ENCODE measurements at places on chromosomes 2 and 18.

- DNase-seq, result no peak
These were observed 707 bp upstream of the SERPINB7 start for GRCh38 chr18:63774511-63774910.

DNA sequence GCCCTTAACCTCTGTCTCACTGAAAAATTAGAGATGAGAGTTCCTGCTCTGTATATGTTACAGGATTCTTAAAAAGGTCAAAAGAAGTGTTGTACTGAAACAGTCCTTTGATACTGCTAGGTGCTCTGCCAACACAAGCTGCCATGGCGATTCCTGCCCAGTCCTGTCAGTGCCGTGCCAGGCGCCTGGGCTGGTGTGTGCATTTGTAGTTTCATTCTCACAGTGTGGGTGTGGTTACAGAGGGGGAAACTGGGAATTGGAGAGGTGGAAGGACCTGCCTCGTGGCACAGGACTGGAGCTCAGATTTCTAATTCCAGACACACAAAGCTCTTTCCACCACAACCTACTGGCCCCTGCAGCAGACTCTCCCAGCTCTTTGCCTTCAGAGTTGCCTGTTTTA is 122.3 kb upstream of the RAB6C start:
- DNase-seq, result no peak

DNA sequence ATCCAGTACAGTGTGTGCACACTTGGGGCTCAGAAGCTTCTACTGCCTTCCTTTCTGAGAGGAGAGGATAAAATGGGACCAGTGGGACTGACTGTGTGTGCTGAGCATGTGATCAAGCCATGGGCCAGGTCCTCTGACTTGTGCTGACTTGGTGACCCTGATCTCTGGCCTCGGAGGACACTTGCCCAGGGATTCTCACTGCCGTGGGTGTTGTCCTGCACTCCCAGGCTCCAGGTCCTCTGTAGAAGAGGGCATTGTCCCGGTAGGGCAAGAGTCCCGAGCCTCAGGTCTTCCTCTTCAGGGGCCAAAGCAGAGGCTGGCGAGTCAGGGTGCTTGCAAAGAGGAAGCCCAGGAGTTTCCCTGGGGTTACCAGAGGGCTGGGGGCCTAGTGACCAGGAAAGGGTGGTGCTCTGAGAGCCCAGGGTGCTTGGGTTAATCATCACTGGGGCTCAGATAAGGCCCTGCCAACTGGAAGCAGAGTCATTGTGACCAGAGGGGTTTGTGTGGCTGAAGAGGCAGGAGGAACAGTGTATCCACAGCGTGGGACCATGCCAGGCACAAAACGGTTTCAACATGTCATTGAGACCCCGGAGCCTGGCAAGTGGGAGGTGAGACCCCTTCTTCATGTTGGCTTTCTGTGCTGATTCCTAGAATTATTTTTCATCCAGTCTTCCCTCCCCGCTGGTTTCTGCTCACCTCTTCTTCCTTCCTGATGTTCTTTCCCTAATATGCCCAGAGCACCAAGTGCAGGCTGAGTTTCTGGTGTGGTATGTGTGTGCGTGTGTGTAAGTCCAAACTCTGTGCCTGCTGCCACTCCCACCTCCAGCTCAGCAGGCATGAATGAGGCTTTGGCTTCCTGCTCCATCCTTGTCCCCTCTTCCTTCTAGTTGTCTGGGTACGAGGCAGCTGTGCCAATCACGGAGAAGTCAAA is at the start of gene GCKR:
Gene GCKR, plus strand, starts transcription at position 483 of the 931 bp plus-strand sequence. Its CDS starts 66 bp downstream, at position 549.
- DNase-seq, result no peak

GRCh38 chr2:200585730-200586643 is at the start of gene AOX1:
TSS of gene AOX1 (plus strand) at chr2:200586014. CDS start at chr2:200586109, 95 bp downstream.
- no peak for DNase-seq

DNA sequence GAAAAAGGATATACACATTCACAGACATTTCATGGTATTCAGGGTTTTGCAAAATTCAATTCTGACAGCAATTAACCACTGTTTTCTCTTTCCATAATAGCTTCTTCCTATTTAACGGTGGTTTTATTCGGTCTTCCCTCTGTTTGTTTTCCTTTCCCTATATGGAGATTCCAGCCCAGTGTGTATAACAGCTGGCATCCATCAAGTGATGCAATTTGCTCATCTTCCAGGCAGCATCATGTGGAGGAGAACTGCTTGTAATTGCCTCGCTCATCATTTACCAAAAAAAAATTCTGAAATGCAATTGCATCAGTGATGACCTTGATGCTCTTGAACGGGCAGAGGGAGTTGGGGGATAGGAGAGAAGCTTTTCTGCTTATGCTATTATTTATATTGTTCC is 165.9 kb upstream of the PGAP1 start:
- no peak for DNase-seq

GRCh38 chr2:103285354-103285753 is 523.5 kb downstream of the TMEM182 start:
- no peak for DNase-seq

- no peak for DNase-seq
These were observed 57.7 kb downstream of the METTL4 start for GRCh38 chr18:2513616-2514015.

- DNase-seq, result no peak
These were observed 71.4 kb downstream of the WDR7 start for GRCh38 chr18:56722518-56722917.

DNA sequence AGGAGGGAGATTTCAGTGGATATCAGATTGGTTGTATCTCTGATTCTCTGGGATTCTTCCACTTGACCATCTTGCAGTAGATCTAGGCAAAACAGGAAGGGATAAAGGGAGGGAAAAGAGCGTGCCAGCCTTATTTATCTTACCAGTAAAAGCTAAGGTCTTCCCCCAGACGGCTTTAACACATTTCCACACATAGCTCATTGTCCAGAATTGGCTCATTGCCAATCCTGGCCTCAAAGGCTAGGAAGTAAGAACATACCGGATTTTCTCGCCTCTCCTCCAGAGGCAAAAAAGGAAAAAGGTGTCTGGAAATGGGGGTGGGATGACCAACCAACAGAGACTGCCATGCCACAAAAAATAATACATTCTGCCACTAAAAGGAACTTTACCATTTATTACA is 411.6 kb upstream of the NRP2 start:
- DNase-seq, result no peak

GRCh38 chr2:119520696-119521432 is 3.4 kb downstream of the SCTR start:
- no peak for DNase-seq

DNA sequence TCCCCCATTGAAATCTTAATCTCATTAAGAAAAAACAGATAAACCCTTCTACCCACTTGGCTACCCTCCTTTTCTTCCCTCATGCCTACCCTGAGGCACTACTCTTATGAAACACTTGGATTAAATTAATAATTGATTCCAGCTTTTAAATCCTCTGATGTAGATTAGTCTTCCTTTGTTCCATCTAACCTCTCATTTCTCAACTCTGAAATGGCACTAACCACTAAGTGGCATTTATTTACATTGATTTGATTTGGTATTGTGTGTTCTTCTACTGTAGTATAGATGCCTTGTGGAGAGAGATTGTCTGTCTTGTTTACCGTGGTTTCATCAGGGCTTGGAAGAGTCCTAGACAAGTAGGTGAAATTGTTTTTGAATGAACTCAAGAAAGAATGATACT is 26.7 kb downstream of the ITGA4 start:
- no peak for DNase-seq

DNA sequence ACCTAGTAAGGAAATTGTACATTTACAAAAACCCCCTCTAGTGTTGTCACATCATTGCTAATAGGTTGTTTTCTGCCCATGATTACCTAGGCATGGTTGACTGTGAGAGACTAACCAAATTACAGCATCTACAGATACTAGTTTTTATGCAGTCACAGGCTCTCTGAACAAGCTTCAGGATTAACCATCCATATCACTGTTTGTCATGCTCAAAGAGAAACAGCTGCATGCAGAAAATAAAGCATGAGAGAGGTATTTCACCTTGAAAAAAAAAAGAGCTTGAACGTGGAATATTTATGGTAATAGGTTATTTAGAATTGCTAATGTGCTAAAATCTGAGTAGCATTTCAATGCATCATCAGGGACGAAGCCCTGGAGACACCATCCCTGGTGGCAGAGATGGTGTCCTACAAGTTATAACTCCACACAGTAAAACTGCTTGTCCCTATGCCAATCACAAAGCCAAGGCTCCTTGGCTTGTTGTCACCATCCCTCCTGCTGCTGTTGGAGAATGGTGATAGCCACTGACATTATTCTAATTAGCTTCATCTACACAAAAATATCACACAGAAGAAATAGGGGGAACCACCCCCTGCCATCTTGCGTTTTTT is 5.4 kb downstream of the NEB start:
- no peak for DNase-seq

GRCh38 chr2:233354971-233355574 is 779 bp downstream of the DGKD start:
- no peak for DNase-seq

GRCh38 chr2:96949701-96950350 is 36.6 kb downstream of the FAM178B start:
- DNase-seq, result no peak

DNA sequence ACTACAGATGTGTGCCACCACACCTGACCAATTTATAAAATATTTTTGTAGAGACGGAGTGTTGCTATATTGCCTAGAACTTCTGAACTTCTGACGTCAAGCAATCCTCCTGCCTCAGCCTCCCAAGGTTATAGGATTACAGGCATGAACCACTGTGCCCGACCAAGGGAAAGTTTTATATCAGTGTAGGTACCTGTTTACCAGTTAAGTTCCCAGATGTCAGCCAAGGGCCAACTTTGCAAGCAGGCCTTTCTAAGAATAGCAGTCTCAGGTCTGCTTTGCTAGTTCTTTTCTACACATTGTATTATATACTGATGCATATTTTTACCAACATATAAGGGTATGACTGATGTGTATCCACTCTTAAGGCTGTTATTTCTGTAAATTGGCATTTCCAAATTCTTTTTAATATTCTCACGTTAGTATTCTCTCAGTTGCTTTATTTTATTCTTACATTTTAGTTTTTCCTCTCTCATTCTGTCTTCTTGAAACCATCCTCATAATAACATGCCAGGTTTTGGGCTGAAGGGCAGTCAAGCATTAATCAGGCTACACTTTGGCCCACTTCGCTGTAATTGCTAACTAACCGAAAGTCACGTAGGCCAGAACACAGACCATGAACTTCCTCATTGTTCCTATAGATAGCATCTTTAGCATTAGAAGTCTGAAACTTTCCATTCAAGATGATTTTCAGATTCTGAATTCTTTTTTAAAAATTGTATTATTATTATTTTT is 25.0 kb upstream of the CXXC1 start:
- no peak for DNase-seq

GRCh38 chr2:206323486-206323885 is 49.0 kb downstream of the ZDBF2 start:
- DNase-seq, result no peak

DNA sequence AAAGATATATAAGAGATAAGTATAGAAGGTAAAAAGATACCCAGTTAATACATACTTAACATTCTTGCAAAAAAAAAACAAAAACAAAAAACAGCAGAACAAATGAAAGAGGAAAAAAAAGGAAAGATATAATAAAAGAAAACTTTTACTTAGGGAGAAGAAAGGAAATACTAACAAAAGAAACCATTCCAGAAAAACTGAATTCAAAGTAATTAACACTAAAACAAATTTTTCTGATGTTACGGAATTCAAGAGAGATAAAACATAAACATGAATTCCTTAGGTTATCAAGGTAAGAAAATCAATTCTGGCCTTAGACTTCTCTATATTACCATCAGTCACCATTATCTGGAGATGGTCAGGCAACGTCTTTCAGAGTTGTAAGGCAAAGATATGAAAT is 261.8 kb downstream of the ZEB2 start:
- DNase-seq, result no peak

DNA sequence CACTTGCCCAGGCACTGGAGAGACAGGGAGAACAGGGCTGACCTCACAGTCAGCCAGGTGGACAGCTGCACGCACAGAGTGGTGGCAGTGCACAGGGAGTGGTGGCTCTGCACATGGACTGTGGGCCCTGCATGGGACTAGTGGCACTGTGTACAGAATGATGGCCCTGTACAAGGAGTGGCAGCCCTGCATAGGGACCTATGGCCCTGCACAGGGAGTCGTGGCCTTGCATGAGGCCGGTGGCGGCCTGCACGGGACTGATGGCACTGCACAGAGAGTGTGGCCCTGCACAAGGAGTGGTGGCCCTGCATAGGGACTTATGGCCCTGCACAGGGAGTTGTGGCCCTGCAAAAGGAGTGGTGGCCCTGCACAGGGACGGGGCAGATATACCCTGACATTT is 19.1 kb upstream of the STEAP3 start:
- no peak for DNase-seq

GRCh38 chr2:180679693-180680092 is 300.7 kb upstream of the UBE2E3 start:
- DNase-seq, result no peak

DNA sequence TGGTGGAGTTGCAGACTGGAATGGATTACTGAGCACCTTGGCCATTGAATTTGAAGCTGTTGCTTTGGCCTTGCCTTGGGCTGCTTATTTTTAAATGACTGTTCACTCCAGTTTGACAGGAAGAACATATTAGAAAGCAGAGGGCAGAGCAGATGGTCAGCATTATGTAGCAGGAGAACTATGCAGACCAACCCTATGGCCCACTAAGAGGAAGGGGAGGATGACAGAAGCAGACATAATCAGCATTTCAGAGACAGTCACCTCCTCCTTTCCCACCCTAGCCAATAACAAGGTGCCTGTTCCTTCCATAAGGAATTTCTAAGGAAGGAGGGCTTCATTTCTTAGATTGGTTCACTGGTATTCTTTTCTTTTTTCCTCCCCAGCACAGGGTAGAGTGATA is 2.4 kb downstream of the CHRNA1 start:
- DNase-seq, result no peak
